Immature natural killer cell (primary cell): ENCODE measurements at places on chromosomes 2 and 18.
A peak's percentile ranks its signal among the peaks of the same experiment; 100 is the strongest.

- no peak overlapping the region for H3K4me3 ChIP-seq
- H3K27me3 ChIP-seq: peaks cover 23% of the 10 kb centered on the region
- no peaks in the 10 kb centered on the region for H3K4me1 ChIP-seq
- DNase-seq: no peak
Measured at GRCh38 chr2:206218796-206219499, 55.5 kb upstream of the ZDBF2 start.

- H3K27me3 ChIP-seq: peaks cover 4% of the 10 kb centered on the region
- no peaks in the 10 kb centered on the region for H3K36me3 ChIP-seq
- H3K4me1 ChIP-seq: no peaks in the 10 kb centered on the region
- no peak overlapping the region for H3K4me3 ChIP-seq
- DNase-seq: no peak
Measured at GRCh38 chr2:11096591-11096990, 58.7 kb upstream of the SLC66A3 start.

GRCh38 chr2:11768946-11769345 lies 22.5 kb downstream of the LPIN1 start:
- H3K4me3 ChIP-seq: no peak overlapping the region
- no peak overlapping the region for H3K27ac ChIP-seq
- H3K36me3 ChIP-seq: peaks cover 40% of the 10 kb centered on the region
- H3K4me1 ChIP-seq: peaks cover 16% of the 10 kb centered on the region
- H3K27me3 ChIP-seq: peaks cover 1% of the 10 kb centered on the region
- no peak for DNase-seq

- H3K27ac ChIP-seq: no peak overlapping the region
- peaks cover 2% of the 10 kb centered on the region for H3K27me3 ChIP-seq
- H3K4me3 ChIP-seq: no peak overlapping the region
Measured at GRCh38 chr2:19554520-19554919, 196.1 kb upstream of the OSR1 start.

DNA sequence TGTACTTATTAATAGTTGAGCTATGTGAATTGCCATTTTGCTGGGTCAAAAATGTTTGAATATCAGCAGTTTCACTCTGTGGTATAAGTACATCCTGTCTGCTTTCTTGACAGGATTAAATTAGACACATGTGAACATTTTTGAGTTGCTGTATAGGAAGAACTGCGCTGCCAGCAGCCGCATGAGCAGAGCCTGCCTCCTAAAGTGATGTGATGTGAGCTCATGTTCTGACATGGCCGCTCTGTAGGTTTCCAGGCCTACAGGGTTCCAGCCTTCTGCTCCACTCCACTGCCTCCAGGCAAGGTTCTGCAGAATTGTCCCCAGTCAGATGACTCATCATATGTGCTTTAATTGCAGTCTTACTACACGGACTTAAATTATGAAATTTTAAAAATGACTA lies 119.7 kb upstream of the NFATC1 start:
- no peak for DNase-seq
- H3K36me3 ChIP-seq: peaks cover 24% of the 10 kb centered on the region
- H3K27me3 ChIP-seq: no peaks in the 10 kb centered on the region
- H3K4me3 ChIP-seq: no peak overlapping the region

- peaks cover 21% of the 10 kb centered on the region for H3K27me3 ChIP-seq
- no peak for DNase-seq
- peak overlapping the region; percentile 33 for H3K4me3 ChIP-seq
- H3K27ac ChIP-seq: no peak overlapping the region
Measured at GRCh38 chr2:10720947-10721395, 459 bp upstream of the ATP6V1C2 start.

DNA sequence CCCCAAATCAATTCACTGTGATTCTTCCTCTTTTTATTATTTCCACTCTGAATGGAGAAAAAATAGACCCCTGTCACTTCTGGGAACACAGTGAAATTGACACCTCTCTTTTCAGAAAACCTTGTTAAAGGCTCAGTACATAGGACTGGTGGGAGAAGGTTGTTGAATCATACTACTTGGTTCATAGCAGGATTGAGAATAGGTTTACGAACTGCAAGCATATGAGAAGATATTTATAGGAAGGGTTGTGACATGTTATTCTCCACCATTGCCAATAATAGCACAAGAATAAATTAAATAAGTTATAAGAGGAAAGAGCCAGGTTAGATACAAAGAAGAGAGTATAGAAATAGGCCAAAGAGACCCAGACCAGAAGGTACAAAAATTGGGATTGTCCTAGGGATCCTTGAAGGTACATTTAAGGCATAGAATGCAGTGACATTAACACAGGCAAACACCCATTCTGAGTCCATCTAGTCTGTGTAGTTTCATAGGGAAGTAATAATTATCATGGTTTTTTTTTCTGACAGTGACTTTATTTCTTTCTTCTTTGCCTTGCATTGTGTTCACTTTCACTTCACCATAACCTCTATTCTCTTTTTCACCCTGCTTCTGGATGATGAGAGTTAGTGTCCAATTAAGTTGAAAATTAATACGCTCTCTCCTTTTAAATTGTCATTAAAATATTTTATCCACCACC lies 21.8 kb upstream of the SERPINE2 start:
- H3K27ac ChIP-seq: no peak overlapping the region
- H3K4me3 ChIP-seq: no peak overlapping the region
- H3K36me3 ChIP-seq: no peaks in the 10 kb centered on the region
